ENCODE measurements at places on chromosomes 12 and 14.

GRCh38 chr12:96392397-96392796 is 7.8 kb downstream of the CDK17 start:
- DNase-seq = no peak

DNA sequence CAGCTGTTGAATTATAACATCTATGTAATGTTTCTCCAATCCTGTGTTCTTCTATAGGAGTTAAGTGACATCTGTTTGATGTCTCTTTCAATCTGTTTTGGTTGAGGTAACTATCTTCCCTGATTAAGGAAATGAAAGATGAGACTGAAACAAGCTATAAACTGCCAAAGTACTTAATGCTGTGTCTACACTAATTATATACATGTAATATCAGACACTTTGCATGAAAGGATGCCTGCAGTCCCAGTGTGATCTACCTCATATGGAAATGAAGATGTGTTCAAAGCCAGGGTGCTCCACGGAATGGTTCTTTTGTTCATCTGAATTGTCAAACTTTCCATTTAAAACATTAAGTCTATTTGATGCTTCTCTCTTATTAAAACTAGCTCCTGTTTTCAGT is 958.3 kb downstream of the GALC start:
- no peak for DNase-seq

- DNase-seq = no peak
These were observed 96.8 kb downstream of the B4GALNT3 start for GRCh38 chr12:556498-556897.

DNA sequence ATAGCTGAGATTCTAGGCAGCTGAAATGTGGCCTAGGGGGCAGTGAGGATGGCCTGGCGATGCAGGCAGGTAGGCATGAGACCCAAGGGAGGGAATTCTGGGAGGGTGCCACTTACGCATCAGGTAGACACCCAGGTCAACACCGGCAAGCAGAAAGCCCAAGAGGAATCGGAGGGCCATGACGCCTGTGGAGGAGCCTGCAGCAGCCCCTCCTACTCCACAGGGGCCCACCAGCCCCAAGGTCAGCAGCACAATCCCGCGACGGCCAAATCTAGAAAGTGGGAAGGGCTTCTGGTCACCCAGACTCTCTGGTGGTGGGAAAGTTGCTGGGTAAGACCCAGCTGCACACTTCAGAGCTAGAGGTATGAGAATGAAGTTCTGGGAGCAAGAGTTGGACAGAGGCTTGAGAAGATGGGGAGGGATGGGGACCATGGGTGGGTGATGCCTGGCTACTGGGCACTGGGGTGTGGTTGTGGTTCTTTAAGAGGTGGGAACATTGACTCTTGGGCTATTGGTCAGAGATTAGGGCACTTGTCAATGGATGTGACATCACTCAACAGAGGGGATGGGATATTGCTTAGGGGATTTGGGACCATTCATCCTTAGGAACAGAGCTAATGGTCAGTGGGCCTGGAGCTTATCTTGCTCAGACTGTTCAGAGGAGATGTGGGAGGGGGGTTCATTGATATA is 3.4 kb downstream of the SLC22A17 start:
- no peak for DNase-seq

DNA sequence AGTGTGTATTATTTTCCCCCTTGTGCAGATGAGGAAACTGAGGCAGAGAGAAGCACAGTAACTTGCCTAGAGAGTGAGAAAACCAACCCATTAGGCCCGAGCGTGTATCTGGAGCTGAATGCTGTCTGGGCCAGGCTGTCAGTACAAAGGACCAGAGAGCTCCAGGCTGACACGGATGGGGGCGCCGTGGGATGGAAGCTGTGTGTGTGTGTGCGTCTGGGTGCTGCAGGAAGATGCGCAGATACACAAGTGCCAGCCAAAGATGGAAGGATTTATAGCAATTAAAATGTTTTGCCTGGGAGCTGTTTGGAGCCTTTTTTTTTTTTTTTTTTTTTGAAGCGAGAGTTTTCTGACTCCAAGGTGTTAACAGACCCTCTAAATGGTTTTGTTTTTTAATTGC is 53.7 kb upstream of the GPATCH2L start:
- DNase-seq = no peak

DNA sequence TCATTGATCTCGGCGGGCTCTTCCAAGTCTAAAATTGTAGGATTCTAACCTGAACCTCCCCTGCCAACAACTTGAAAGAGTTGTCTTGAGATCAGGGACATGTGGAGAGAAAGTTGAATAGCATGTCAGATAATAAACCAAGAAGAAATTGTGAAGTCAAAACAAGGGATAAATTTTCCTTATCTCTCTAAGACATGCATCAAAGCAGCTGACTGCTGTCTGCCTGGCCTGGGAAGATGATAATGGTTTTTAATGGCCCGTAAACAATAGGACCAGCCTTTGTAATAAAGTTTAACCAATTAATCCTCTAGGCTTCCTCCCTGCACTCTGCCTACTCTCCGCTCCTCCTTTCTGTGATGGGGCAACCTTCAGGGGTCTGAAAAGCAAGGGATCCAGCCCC is 67.9 kb downstream of the DPF3 start:
- DNase-seq = no peak
